ENCODE measurements at places on chromosomes 11 and 22.
A peak's percentile ranks its signal among the peaks of the same experiment; 100 is the strongest.

DNA sequence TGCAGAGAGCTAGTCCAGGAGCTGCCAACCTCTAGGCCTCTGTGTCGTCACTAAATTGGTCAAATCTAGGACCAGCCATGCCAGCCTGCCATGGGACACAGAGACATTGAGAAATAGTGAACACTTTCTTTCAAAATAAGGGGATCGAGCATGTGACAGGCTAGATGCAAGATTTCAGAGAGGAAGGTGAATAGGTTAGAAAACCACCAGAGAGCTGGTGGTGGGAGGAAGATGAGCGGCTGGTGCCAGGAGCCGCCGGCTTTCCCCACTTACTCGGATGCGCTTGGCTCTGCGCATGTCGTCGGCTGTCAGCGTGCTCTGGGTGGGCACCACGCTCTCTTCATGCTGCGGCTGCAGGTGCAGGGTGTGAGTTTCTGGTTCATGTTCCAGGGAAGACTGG lies 35.4 kb upstream of the NFRKB start:
- DNase-seq: no peak

DNA sequence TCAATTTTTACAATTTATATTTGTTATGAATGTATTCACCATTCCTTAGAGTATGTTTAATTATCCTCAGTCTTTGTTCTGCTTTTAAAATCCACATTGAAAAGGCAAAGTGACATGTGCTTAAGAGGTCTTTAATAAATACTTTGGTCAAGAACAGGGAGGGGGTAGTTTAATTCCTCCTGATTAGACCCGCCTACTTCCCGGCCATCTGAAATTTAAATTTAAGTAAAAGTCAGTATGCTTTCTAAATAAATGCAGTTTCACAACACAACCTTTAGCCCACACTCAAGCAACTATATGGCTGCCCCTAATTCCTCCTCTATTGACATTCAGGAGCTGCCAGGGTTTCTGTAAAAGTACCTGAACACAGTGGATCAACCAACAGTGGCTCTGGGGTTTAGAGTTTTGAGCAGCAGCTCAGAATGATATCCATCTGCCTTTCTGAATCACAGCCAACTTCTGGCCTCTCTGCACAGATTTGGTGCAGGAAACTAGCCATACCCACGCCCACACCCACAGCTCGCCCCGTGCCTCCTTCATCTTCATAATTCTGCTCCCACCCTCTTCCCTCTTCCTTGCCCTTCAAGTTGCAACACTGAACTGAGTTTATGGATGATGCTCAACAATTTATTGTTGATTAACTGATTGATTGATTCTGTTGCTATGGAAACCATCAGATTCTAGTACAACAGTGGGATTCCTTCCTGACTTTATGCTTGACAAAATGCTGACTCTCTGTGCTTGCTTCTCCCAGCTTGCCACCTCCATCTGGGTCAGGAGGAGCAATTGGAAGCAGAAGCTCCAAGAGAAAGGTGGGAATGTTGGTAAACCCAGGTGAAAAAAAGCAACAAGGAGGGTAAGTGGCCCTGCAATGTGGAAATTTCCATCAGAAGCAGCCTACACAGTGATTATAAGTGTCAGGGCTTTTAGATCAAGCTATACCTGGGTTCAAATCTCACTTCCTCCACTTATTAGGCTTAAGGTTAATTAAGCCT lies 70.8 kb downstream of the PANX1 start:
- no peak for DNase-seq

GRCh38 chr22:24244144-24244787 lies 616 bp downstream of the GGT5 start:
- no peak for DNase-seq

- no peak for DNase-seq
Observed at GRCh38 chr11:494761-495536, 12.1 kb downstream of the RNH1 start.

- no peak for DNase-seq
Observed at GRCh38 chr22:27512283-27512761, 289.2 kb downstream of the MN1 start.

DNA sequence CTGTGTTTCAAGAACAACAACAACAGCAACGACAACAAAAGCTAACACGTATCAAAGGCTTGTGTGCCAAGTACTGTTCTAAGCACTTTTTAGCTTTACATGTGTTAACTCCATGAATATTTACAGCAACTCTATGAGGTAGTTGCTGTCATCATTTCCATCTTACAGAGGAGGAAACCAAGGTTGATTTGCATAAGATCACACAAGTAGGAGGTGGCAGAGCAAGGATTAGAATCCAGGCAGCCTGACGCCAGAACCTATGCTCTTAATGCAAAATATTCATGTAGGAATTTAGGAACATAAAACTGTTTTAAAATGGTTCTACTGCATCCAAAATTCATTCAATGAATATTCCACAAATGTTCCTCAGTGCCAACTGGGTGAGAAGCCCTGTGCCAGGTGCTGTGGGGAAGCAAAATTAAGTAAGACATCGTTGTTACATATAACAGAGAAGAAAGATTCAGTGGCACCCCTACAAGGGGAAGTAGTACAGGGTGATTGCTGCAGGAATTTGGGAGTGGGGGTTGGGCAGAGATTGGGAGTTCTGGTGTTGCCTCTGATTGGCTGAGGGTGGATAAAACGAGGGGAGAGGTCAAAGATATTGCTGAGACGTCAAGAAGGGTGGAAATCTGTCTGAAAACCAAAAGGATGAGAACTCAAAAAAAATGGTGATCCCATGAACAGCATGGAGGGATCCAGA lies 86.1 kb upstream of the ARHGAP20 start:
- DNase-seq: no peak

DNA sequence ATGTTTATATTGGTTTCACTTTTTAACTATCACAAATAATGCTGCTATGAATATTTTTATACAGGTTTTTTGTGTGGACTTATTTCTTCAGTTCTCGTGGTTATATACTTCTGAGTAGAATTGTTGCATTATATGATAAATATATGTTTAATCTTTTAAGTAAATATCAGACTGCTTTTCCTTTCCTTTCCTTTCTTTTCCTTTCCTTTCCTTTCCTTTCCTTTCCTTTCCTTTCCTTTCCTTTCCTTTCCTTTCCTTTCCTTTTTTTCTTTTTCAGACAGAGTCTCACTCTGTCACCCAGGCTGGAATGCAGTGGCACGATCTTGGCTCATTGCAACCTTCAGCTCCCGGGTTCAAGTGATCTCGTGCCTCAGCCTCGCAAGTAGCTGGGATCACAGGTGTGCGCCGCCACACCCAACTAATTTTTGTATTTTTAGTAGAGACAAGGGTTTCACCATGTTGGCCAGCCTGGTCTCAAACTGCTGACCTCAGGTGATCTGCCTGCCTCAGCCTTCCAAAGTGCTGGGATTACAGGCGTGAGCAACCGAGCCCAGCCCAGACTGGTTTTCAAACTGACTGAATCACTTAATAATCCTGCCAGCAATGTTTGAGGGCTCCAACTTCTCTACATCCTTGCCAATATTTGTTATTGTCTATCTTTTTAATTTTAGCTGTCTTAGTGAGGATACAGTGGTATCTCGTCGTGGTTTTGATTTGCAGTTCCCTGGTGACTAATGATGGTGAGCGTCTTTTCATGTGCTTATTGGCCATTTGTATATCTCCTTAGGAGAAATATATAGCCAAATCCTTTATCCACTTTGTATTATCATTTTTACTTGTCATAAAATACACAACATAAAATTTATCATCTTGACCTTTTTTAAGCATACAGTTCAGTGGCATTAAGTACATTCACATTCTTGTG lies 21.9 kb downstream of the HTR3B start:
- peak; percentile 16 for DNase-seq

GRCh38 chr11:120608760-120609211 lies 97.2 kb downstream of the GRIK4 start:
- no peak for DNase-seq

DNA sequence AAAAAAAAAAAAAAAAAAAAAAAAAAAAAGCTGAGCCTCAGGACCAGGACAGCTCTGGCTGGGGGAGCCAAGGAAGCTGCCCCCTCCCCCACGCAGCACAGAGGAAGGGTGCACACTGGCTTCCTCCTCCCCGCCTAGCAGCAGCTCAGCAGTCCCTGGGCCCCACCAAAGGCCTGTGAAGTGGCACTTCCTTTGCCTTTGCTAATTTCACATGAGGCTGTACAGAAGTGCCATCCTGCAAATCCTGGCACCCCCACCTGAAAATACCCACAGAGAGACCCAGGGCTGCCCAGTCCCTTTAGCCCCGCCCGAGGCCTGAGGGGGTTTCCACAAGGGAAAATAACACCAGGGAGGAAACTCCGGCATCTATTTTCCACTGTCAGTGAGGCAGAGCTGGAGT lies 3.9 kb downstream of the RHOG start:
- DNase-seq: no peak

DNA sequence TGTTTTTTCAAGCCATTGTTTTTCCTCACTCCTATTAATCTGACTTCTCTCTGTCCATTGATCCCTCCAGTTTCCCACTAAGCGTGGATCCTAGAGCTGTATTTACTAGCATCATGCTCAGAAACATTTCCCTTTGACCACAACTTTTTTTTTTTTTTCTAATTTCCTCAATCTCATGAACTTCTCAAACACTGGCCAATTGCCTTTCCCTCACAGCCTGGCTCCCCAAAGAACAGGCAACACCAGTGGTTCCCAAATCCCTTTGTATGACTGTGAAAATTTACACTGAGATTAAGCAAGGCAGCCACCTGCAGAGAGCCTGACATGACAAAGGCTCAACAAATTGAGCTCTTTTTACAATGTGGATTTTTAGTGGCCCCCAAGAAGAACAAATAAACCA lies 1.4 kb upstream of the TPP1 start:
- no peak for DNase-seq

- DNase-seq: no peak
Observed at GRCh38 chr22:24466716-24467328, 28.3 kb upstream of the UPB1 start.

DNA sequence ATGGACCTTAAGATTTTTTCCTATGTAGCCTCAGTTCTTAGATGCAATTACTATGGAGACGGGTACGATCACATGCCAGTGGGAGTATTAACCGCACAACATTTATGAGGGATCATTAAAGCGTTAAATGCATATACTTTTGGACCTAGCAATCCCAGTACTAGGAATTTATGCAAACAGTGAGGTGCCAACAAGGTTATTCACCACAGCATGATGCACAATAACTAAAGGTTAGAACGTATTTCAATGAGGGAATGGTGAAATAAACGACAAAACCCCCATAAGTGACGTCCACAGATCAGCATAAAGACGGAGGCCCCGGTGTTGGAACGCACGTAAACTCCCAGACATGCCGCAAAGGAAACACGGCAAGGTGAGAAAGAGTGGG lies 539 bp downstream of the SIRT3 start:
- no peak for DNase-seq

GRCh38 chr22:22061085-22062077 lies 78.8 kb upstream of the TOP3B start:
- DNase-seq: peak; percentile 6

- no peak for DNase-seq
Observed at GRCh38 chr11:76656571-76657081, 13.9 kb downstream of the LRRC32 start.

- no peak for DNase-seq
Observed at GRCh38 chr11:503179-503981, 3.7 kb downstream of the RNH1 start.

- DNase-seq: peak; percentile 36
Observed at GRCh38 chr11:62627713-62628112, 5.9 kb upstream of the B3GAT3 start.
